ENCODE measurements at places on chromosomes 3 and 15. TPM values are rescaled to one million over a fixed set of nuclear protein-coding genes. Genes with fewer than 3 reads are reported as not detected.
A peak's percentile ranks its signal among the peaks of the same experiment; 100 is the strongest.

The TEX55 gene
- not detected for total RNA-seq

The CNTN3 gene
- total RNA-seq = 2.3 TPM

The TUSC7 gene
- not detected for total RNA-seq

GRCh38 chr3:8619548-8619947 lies 25.1 kb downstream of the SSUH2 start:
- no peaks in the 10 kb centered on the region for H3K27me3 ChIP-seq
- no peak overlapping the region for H3K27ac ChIP-seq
- H3K36me3 ChIP-seq = no peaks in the 10 kb centered on the region
- no peak overlapping the region for H3K4me3 ChIP-seq
- no peaks in the 10 kb centered on the region for H3K4me1 ChIP-seq
- no peak for DNase-seq

GRCh38 chr3:120648290-120648689 lies 33.7 kb downstream of the HGD start:
- no peaks in the 10 kb centered on the region for H3K4me1 ChIP-seq
- H3K36me3 ChIP-seq = peaks cover 88% of the 10 kb centered on the region
- no peaks in the 10 kb centered on the region for H3K27me3 ChIP-seq
- no peak for DNase-seq
- H3K4me3 ChIP-seq = no peak overlapping the region

- H3K27ac ChIP-seq = no peak overlapping the region
- no peak overlapping the region for H3K4me3 ChIP-seq
- H3K36me3 ChIP-seq = no peaks in the 10 kb centered on the region
- no peaks in the 10 kb centered on the region for H3K4me1 ChIP-seq
- DNase-seq = no peak
Measured at GRCh38 chr3:129773691-129774663, 119.5 kb downstream of the TMCC1 start.

DNA sequence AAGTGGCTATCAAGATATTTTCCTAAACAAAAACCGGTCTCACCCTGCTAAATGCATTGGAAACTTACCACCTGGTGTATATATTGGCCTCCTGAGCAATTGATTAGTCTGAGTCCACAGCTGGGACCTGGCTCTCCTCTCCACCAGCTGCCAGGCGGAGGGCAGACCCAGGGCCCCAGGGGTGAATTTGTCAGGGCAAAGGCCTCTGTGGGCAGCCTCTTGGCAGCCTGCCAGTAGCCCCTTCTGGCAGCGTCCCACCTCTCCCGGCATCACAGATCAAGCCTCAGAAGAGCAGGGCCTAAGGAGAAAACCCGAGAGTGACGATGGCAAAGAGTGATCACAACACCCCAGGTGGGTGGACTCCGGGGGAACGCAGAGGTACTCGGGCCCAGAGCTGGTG lies 43.0 kb upstream of the IDH2 start:
- H3K27me3 ChIP-seq = no peaks in the 10 kb centered on the region
- H3K27ac ChIP-seq = peak overlapping the region; percentile 79
- H3K4me1 ChIP-seq = no peaks in the 10 kb centered on the region

GRCh38 chr3:57696801-57697321 lies 4.0 kb upstream of the DENND6A start:
- no peak overlapping the region for H3K4me3 ChIP-seq
- DNase-seq = no peak
- no peaks in the 10 kb centered on the region for H3K4me1 ChIP-seq
- H3K27ac ChIP-seq = no peak overlapping the region
- H3K36me3 ChIP-seq = no peaks in the 10 kb centered on the region

DNA sequence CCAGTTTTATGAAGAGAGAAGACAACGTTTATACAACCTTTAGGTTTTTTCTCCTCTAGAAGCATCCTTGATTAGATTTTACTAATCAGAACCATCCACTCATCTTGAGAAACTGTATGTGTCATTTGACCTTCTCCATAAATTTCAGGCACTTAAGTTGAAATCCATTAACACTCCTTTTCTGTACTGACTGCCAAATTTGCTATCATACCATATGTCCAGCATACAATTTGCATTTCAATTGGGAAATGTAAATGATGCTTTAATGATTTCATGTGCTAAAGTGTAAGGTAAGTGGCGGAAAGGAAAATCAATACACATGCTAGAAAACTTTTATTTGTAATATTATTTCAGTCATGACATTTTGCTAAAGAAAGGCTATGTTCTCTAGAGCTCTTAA lies 731.6 kb downstream of the GBE1 start:
- no peak overlapping the region for H3K27ac ChIP-seq
- no peaks in the 10 kb centered on the region for H3K4me1 ChIP-seq
- no peak overlapping the region for H3K4me3 ChIP-seq
- H3K27me3 ChIP-seq = no peaks in the 10 kb centered on the region

- H3K27ac ChIP-seq = no peak overlapping the region
- no peaks in the 10 kb centered on the region for H3K4me1 ChIP-seq
- H3K27me3 ChIP-seq = no peaks in the 10 kb centered on the region
- no peak overlapping the region for H3K4me3 ChIP-seq
Measured at GRCh38 chr3:513301-513700, 316.7 kb downstream of the CHL1 start.

DNA sequence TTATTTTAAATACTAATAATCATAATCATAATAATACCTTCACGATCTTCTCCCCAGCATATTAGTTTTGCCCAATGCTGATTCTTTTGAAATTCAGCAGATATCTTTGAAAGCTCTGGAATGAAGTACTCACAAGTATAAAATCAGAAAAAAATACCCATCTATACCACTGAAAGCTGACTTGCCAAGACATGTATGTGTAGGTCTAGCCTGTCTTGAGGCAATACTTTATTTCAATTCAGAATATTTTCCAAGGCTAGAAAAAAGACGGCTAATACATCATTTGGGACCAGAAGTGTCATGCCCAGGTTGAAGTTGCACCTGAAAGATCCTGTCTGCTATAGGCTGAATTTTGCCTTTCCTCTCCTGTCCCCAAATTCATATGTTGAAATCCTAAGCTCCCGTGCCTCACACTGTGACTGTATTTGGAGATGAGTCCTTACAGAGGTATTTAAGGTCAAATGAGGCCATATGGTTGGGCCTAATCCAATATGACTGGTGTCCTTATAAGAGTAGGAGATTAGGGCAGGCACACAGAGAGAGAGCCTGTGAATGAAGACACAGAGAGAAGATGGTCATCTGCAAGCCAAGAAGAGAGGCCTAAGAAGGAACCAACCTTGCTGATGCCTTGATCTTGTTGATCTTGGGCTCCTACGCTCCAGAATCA lies 255.9 kb upstream of the CMC1 start:
- no peaks in the 10 kb centered on the region for H3K36me3 ChIP-seq
- no peak for DNase-seq
- peaks cover 7% of the 10 kb centered on the region for H3K27me3 ChIP-seq
- no peaks in the 10 kb centered on the region for H3K4me1 ChIP-seq
- no peak overlapping the region for H3K4me3 ChIP-seq
- H3K27ac ChIP-seq = no peak overlapping the region

DNA sequence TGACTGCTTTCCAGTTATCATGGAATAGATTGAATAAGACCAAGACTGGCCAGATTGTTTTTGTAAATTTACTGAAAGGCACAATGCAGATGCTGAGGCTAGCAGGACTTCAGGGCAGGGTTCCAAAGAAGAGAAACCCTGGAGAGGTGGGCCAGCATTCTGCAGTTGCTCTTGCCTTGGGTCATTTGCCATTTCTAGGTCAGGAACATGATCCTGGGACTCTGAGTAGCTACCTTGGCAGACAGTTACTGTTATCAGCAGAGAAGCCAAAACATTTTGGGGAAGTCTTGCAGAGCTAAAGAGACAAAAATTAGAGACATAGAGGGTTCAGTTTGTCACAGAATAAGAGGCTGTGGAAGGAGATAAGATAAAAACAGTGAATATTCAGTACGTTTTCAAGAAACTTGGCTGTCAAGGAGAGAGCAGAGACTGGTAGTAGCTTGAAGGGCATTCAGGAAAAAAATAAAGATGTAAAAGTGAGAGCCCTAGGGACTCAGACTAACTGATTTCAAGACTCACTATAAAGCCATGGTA lies 46.8 kb upstream of the MYRIP start:
- no peak for DNase-seq
- no peak overlapping the region for H3K27ac ChIP-seq
- no peaks in the 10 kb centered on the region for H3K36me3 ChIP-seq
- H3K4me3 ChIP-seq = no peak overlapping the region
- no peaks in the 10 kb centered on the region for H3K27me3 ChIP-seq
- no peaks in the 10 kb centered on the region for H3K4me1 ChIP-seq

DNA sequence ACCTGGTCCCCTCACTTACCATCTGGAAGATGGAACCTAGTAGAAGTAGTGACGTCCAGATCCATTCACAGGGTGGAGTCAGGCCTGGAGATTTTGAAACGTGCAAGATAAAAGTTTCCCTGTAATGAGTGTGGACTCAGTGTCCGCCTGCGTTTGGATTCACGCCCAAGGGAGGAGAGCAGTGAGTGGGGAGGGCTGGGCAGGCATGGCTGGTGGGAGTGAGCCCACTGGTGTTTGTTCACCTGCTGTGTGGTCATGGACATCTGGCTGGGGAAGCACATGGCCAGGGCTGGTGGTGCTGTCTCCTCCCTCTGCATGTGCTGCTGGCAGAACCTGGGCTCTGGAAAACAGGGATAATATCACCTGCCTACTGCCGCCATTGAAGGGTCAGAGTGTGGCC lies 37.0 kb downstream of the RLBP1 start:
- H3K27ac ChIP-seq = no peak overlapping the region
- no peak overlapping the region for H3K4me3 ChIP-seq
- DNase-seq = peak; percentile 48
- no peaks in the 10 kb centered on the region for H3K27me3 ChIP-seq

DNA sequence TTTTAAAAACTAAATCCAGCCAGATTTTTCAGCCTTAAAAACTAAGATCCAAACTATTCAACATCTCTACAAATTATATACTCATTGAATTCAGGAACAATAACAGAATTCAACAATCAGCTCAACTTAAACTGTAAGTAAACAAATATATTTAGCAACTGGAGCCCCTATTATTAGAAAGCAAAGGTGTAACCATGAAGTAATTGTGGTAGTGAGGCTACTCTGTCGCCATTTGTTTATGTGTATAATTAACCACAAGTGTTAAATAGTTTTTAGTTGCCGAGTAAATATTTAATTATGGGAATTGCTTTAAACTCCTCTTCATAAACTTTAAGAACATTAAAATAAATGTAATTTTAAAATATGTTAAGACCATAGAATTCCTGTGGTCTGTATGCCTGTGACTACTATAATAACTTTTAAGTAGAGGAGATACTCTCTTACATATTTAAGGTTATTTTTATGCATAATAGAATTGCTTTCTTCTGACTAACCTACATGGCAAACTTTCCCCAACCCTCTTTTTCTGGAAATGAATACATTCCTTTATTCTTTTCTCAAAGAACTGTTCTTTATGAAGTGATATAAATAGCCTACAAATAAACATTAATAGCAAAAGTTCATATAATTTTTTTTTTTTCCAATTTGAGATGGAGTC lies 51.2 kb downstream of the MFN1 start:
- H3K4me1 ChIP-seq = no peaks in the 10 kb centered on the region
- H3K36me3 ChIP-seq = no peaks in the 10 kb centered on the region
- H3K27ac ChIP-seq = no peak overlapping the region
- H3K27me3 ChIP-seq = no peaks in the 10 kb centered on the region

- no peaks in the 10 kb centered on the region for H3K27me3 ChIP-seq
- H3K36me3 ChIP-seq = no peaks in the 10 kb centered on the region
- no peak for DNase-seq
- H3K27ac ChIP-seq = no peak overlapping the region
- H3K4me1 ChIP-seq = no peaks in the 10 kb centered on the region
Measured at GRCh38 chr3:62584636-62585035, 211.3 kb upstream of the FEZF2 start.

DNA sequence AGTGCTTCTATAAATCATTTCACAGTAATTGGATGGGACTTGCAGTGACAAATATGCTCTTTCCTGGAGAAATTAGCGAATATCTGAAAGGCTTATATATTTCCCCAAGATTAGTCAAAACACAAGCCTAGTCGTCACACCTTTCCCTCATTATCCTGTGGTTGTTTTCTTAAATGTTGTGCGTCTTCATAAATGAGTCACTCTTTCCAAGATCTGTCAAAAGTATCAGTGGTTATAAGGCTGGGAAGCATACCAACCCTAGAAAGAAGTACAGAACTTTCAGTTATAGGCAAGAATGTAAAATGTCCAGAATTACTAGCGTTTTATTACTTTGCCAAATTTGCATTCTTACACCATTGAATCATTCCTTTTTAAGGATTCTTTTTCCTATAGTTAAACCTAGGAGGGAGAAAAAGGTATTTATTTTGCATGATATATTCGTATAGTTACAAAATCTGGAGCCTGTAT lies 33.6 kb downstream of the TMEM212 start:
- no peak overlapping the region for H3K4me3 ChIP-seq
- H3K27ac ChIP-seq = no peak overlapping the region

DNA sequence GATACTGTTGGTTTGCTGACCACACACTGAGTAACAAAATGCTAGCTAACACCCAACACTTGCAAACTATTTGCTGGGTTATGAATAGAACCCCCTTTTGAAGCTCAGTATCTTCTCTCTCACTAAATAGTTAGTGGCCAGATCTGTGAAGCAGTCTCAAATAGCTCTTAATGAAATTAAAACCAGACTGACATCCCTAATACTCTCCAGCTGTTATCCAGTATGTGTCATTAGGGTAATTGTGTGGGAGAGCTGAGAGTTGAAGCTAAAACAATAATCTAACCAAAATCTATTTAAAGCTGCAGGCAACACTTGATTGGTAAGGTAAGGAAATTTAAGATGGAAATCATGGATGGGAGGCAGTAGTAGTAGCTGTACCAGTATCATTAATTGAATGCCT lies 110.4 kb upstream of the RORA start:
- no peak for DNase-seq
- no peak overlapping the region for H3K4me3 ChIP-seq
- H3K4me1 ChIP-seq = peaks cover 23% of the 10 kb centered on the region
- no peak overlapping the region for H3K27ac ChIP-seq
- H3K27me3 ChIP-seq = no peaks in the 10 kb centered on the region

DNA sequence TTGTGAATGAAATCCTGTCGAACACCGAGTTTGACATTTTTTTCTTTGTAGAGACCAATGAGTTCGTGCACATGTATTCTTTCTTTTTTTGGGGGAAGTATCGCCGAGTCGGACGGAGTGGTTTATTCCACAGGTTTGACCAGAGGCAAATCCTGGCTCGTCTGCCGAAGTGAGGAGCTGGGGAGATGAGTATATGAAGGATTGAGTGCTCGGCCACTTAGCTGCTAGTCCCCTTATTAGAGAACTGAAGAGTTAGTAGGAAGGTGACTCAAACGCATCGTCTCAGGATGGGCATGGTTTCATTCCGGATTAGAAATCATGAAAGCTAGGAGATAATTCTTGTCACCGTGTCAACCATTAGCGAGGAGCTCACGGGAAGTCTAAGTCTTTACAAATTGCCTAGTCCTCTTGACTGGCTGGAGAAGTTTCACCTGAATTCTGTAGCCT lies 154.7 kb upstream of the GOLIM4 start:
- peak overlapping the region; percentile 57 for H3K4me3 ChIP-seq
- H3K27me3 ChIP-seq = no peaks in the 10 kb centered on the region
- no peaks in the 10 kb centered on the region for H3K4me1 ChIP-seq
- no peaks in the 10 kb centered on the region for H3K36me3 ChIP-seq
- peak; percentile 22 for DNase-seq

GRCh38 chr3:162052636-162053035 lies 556.0 kb downstream of the OTOL1 start:
- H3K27ac ChIP-seq = no peak overlapping the region
- H3K27me3 ChIP-seq = no peaks in the 10 kb centered on the region
- H3K4me1 ChIP-seq = no peaks in the 10 kb centered on the region
- no peak for DNase-seq

GRCh38 chr3:31247850-31248562 lies 284.7 kb upstream of the STT3B start:
- H3K36me3 ChIP-seq = no peaks in the 10 kb centered on the region
- H3K27ac ChIP-seq = no peak overlapping the region
- DNase-seq = no peak
- no peaks in the 10 kb centered on the region for H3K27me3 ChIP-seq

Measured in right lobe of liver (tissue), 6 donors.